DMS 273 treated with DMSO at 0.1 percent for 48 hours (cell line): ENCODE measurements at places on chromosomes 2 and 18.

DNA sequence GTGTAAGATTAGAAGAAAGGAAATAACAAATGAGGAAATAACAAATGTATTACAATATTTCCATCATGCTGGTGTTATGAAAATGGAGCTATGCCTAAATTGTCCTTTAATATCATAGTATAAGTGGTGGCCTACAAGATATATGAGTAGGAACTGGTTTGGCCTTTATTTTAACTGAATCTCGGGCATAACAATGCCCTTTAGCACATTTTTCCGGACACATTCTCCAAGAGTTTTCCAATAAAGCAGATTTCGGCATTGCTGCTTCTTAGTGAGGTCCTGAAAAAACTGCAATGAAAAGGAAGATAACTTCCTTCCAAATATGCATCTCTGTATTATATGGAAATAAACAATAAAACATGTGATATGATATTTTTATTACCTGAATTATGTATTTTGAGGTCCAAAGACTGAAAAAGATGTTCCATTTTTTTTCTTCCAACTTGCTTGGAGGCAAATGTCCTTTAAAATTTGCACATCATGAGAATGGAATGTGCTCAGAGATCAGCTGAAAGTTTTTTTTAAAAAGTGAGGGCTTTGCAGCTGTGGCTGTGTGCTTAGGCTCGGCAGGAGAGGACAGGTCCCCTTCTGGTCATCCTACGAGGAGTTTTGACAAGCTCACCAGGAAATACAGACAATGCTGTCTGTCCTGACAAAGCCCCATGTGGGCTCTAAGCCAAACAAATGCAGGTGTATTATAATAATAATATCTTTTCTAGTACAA lies 132.3 kb upstream of the RND3 start:
- no peak for DNase-seq

DNA sequence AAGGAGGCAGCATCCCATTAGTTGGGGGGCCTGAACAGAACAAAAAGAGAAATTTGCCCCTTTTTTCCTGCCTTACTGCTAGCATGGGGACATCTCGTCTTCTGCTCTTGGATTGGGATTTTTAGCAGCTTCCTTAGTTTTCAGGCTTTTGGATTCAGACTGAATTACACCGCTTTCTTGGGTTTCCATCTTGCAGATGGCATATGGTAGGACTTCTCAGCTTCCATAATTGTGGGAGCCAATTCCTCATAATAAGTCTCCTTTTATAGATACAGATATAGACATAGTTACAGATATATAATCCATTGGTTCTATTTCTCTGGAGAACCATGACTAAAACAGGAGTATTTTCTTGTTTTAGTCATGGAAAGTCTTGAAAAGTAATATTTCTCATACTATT lies 5.2 kb upstream of the RAPGEF4 start:
- no peak for DNase-seq

GRCh38 chr2:9949239-9949991 lies 2.1 kb upstream of the GRHL1 start:
- no peak for DNase-seq

DNA sequence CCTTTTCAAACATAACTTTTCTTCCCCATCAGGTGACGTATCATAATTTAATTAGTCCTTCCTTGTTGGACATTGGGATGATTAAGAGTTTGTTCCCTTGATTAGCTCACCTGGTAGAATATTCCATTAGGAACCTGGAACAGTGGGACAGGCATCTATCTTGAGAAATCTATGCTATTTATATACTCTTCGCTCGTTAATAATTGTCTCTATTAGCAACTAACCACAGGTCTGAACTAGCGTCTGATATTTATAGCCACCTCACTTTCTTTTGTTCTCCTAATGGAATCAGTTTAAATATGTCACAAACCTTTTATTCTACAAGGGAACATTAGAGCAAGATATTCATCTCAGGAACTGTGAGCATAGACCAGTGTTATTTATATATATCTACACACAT lies 79.8 kb downstream of the MAPK4 start:
- DNase-seq = no peak

GRCh38 chr2:41626936-41627335 lies 420.9 kb upstream of the PKDCC start:
- no peak for DNase-seq

GRCh38 chr2:170324640-170325046 lies 146.7 kb downstream of the MYO3B start:
- DNase-seq = peak; percentile 47
